ENCODE measurements at places on chromosomes 16 and 17.

- peak; percentile 36 for DNase-seq
Measured at GRCh38 chr16:51544851-51545467, 393.9 kb upstream of the SALL1 start.

DNA sequence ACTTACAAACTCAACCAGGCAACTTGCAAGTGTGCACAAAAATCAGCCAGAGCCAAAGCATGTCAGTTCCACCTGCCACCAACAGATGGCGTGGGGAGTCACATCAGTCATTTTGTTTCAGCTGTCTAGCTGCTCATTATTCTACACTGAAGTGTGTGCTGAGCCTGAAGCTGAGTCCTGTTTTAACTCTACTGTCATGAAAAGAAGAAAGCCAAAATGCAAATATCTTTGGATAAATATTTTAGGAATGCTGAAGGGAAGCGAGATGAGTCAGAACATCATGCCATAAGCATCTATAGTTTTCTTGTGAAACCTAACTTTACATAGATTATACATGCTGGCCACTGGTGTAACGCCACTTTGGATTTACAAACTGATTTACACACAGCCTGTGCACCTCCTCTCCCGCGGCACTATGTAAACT lies 172.6 kb downstream of the CDK5R1 start:
- DNase-seq = peak; percentile 33

DNA sequence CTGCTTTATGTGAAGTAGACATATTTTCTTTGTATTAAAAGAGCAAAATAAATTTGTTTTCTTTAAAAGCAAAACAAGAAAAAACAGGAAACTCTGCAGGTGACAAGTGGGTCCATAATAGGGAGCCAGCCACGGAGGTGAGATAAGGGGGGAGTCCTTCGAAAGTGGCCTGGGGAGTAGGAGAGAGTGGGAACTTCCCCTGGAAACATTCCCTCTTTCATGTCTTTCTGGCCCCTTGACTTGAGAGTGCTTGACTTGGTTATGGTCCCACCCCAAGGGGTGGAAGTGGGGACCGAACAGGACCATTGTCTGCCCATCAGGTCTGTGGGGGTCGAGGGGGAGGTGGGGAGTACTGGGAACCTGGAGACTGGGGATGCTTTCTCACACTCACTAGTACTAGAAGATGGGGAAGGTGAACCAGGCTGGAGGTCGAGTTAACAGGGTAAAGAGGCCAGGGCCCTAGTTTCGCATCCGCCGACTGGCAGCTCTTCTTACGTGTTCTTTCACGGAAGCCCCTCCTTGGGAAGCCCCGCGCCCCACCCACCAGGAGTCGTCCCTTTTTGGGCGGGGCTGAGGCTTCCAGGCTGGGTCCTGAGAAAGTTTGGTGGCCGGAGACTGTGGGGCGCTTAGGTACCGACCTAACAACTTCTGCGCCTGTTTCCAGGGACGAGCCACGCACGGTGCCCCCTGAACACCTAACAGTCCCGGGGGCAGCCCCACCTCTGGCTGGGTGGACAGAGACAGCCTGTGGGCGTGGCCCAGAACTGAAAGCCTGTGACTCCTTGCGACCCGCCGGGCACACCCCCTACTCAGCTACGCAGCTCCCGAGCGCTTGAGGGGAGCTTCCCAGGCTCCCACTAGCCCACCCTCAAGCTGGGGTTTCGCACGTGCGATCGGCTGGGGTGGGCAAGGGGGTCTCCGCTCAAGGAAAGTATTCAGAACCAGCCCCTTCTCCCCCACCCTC lies 790 bp downstream of the TRADD start:
- DNase-seq = peak; percentile 79

GRCh38 chr17:74114881-74115470 lies 88.5 kb upstream of the RPL38 start:
- DNase-seq = no peak

GRCh38 chr17:29074488-29074887 lies 31.5 kb downstream of the PIPOX start:
- DNase-seq = no peak
